ENCODE measurements at places on chromosomes 6 and 20. TPM values are rescaled to one million over a fixed set of nuclear protein-coding genes. Genes with fewer than 3 reads are reported as not detected.

The STXBP5 gene
- 17.8 TPM for total RNA-seq

The UNC5CL gene
- 1.2 TPM for total RNA-seq

The TCF21 gene
- total RNA-seq, result 0.08 TPM

The HSPA1L gene
- total RNA-seq, result 0.83 TPM

The OPN5 gene
- not detected for total RNA-seq

The TNFRSF6B gene
- total RNA-seq, result 3.8 TPM

The PRICKLE4 gene
- 0.66 TPM for total RNA-seq

The SASH1 gene
- 30.2 TPM for total RNA-seq

The SLC22A2 gene
- 0.35 TPM for total RNA-seq

The RUNX2 gene
- total RNA-seq, result 1.7 TPM

The HLA-DQA1 gene
- not detected for total RNA-seq

The MOCS1 gene
- 28.1 TPM for total RNA-seq

The PSORS1C1 gene
- 0.16 TPM for total RNA-seq

The STAU1 gene
- total RNA-seq, result 102 TPM

The BTN1A1 gene
- total RNA-seq, result 0.38 TPM

The TTLL9 gene
- total RNA-seq, result not detected

The NCOA3 gene
- 25.8 TPM for total RNA-seq

The ZNF133 gene
- 14.4 TPM for total RNA-seq

The PRSS16 gene
- total RNA-seq, result 11.8 TPM

The TRERF1 gene
- 20.6 TPM for total RNA-seq

The PKIG gene
- total RNA-seq, result 33.2 TPM

The ANGPT4 gene
- 0.17 TPM for total RNA-seq

The TAGAP gene
- total RNA-seq, result not detected

The LTV1 gene
- 36.5 TPM for total RNA-seq

The MEI4 gene
- 0.63 TPM for total RNA-seq

The TRIM15 gene
- total RNA-seq, result 1.0 TPM

The BPIFA1 gene
- total RNA-seq, result not detected

The C2 gene
- 1.7 TPM for total RNA-seq

The GLP1R gene
- total RNA-seq, result 3.7 TPM

The GABRR1 gene
- 0.16 TPM for total RNA-seq

The PRRT1 gene
- total RNA-seq, result not detected

The TAP1 gene
- 16.5 TPM for total RNA-seq

All from GM23338 (cell line).